ENCODE measurements at places on chromosomes 3 and 15.

- no peak for DNase-seq
Observed at GRCh38 chr3:32493437-32494414, 8.9 kb downstream of the CMTM6 start.

- DNase-seq, result no peak
Observed at GRCh38 chr3:28291577-28291976, 50.2 kb downstream of the CMC1 start.

DNA sequence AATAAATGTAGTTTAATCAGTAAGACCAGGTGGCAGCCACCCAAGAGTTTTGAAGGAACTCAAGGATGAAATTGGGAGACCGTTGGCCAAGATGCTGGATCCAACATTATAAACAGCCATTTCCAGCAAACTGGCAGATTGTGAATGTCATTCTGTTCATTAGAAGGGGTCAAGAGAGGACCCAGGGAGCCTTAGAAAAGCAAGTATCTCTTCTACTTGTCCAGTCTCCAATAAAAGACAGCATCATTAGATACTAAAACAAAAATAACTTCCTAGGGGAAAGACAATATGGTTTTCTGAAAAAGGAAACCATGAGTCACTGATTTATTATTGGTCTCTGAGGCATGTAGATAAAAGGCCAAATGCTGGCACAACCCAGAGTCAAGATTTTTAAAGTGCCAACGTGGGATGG lies 67.9 kb downstream of the GADL1 start:
- no peak for DNase-seq

DNA sequence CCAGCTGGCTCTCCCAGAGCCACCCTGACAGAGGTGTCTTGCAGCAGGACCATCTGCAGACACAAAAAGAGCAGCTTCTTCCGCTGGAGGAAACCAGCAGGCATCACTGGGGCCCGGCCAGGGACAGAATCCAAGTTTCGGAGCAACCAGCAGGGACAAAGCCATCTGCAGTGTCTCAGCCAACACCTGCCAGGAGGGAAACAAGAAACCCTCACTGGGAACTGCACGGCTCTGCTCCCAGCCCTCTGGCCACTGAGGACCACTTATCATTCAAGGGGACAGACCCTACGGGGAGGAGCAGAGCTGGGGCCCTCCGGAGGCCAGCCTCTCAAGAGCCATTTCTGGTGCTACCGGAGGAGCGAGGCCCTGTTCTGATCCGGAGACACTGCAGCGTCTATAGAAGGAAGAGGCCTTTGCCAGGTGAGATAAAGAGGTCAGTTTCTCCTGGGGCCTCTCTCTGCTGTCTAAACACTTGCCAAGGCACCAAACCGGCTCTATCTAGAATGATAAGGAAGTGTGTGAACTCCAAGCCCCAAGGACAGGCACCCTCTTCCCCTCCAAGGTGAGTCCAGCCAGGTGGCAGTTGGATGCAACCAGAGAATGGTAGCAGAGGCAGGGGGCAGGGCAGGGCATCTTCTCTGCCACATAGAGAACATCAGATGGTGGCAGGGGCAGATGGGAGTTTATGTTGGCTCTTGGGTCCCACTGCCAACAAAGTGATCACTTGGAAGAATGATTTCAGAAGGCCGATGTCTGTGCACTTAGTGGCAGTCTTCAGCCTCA lies 89.0 kb downstream of the CHSY1 start:
- no peak for DNase-seq

DNA sequence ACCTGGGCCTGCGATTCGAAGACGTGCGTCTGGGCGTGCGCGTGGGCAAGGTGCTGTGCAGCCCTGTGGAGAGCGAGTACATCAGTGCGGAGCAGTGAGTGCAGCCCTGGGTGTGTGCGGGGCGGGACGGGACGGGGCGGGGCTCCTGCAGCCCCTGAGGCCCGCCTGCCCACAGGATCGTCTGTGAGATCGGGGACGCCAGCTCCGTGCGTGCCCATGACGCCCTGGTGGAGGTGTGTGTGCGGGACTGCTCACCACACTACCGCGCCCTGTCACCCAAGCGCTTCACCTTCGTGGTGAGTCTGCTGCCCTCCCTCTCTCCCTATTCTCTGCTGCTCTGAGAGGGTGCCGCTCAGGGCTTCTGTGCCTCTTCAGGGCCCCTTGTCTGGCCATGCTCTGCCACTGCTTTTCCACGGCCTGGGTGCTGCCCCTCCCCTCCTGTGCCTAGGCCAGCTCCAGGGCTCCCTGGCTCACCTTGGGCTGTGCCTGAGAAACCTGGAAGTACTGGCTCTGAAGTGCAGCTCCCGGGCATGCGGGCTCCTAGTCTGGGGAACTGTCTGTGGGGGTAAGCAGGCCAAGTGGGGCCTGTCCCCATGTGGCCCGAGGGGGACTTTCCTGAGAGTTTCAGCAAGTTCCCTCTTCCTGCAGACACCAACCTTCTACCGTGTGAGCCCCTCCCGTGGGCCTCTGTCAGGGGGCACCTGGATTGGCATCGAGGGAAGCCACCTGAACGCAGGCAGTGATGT lies 31.8 kb downstream of the PLXNA1 start:
- no peak for DNase-seq

DNA sequence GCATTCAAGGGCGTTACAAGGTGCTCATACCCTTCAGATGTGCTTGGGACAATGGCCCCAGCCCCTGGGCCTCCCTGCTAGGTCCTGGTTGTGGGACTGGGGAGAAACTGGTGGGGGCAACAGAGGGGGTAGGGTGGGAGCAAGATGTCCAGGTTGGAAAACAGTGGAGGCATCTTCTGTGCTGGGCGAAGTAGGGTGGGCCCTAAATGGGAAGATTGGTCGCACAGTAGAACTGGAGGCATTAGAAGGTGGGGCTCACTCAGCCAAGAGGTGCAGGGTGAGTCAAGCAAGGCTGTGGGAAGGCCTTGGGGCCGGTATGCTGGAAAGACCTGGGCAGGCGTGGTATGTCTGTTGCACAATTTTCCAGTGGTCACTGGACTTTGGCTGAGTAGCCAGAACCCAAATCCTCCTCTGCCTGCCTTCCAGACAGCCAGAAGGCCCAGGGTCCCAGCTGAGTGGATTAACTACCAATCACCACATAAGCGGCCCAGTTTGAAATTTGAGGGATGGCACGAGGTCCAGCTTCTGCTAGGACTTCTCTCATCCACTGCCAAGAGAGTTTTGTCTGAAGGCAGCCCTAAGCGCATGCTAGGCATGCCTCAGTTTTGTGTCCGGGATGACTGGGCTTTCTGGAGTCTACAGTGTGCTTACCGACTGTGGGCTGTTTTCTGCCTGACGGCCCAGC lies 74.5 kb downstream of the LSM3 start:
- no peak for DNase-seq

- no peak for DNase-seq
Observed at GRCh38 chr3:100899440-100900091, 93.7 kb downstream of the ABI3BP start.

- no peak for DNase-seq
Observed at GRCh38 chr3:35932995-35933394, 293.7 kb downstream of the ARPP21 start.

DNA sequence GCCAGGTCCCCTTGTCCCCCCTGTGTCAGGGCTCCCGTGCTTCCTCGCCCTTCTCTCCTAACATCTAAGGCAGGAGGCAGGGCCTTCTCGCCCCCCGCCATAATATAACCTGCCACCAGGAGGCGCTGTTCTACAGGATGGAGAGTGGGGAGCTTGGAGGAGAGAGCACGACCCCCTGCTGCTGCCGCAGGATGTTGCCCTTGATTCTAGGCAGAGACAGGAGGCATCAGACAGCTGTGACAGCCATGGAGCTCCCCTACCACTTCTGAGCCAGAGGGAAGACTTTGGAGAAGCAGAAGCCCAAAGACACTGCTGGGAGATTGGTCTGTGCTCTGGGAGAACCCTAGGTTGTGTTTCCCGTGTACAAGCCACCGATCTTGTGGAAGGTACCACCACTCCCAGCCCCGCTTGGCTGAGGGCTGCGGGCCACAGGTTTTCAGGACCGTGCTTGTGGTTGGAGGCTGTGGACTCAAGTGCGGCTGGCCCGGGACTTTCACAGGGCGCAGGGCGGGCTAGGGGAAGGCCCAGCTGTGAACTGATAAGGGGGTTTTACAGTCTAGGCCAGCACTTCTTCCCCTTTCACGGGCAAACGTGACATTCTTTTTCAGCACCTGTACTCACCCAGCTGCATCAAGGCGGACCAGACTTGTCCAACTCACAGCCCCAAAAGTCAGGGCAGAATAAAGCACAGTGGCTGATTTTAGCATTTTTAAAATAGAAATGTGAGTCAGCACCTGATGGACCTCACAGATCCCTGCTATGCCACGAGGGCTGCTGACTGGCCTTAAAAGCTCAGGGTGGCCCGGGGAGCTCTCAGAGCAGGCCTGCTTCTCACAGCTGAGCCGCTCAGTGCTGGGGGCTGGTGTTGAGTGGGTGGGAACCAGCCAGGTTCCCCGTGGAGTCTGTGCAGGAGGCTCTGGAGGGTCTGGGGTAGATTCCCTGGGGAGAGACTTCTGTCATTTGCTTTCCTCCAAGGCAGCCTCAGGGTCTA lies 2.6 kb upstream of the TIGIT start:
- DNase-seq, result peak; percentile 91

GRCh38 chr15:76201536-76202255 lies 109.6 kb downstream of the ETFA start:
- DNase-seq, result no peak

DNA sequence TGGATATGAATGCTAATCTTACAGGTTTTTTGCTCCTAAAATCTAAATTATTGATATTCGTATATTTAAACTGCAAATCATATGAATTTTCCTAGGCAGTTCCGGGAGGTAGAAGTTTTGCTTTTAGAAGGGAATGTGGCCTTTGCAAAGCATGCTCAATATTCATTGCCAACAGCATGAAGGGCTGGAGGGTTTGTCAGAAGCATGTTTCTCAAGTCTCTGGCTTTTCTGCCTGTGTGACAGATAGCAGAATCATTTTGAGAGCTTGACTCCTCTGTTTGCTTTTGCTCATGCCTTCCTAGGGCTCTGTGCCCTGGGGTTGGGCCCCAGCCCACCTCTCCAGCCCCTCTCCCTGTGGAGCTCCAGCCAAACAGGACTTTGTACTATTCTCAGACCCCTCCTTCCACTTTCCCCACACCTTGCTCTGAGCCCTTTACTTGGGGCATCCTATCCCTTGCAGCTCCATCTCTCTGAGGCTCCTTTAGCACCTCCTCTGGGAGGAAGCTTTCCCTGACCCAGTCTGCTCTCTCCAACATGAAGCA lies 91.3 kb downstream of the ARNT2 start:
- DNase-seq, result no peak

DNA sequence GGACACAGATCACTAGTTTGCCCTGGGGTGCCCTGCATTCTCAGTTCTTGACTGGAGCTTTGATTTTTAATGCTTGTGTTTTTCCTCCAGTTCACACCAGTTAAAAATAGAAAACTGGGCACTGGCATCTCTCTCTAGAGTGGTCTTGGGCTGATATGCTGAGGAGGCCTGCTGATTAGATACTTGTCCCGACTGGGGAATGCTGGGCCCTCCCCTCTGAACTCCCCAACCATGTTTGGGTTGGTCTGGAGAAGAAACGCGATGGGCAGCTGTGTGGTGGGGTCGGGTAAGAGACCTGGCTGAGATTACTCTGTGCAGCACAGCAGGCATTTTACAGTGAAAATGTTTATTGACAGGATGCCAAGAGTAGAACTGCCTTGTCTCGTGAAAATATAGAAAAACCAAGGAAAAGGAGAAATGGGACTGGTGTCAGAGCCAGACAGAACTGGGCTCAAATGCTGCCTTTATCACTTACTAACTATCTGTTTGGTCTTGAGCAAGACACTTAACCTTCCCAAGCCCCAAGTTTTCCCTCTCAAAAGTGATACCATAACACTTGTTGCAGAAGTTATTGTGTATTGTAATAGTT lies 1.6 kb upstream of the ACTC1 start:
- DNase-seq, result no peak

GRCh38 chr3:113501597-113501996 lies 13.4 kb downstream of the SPICE1 start:
- no peak for DNase-seq

DNA sequence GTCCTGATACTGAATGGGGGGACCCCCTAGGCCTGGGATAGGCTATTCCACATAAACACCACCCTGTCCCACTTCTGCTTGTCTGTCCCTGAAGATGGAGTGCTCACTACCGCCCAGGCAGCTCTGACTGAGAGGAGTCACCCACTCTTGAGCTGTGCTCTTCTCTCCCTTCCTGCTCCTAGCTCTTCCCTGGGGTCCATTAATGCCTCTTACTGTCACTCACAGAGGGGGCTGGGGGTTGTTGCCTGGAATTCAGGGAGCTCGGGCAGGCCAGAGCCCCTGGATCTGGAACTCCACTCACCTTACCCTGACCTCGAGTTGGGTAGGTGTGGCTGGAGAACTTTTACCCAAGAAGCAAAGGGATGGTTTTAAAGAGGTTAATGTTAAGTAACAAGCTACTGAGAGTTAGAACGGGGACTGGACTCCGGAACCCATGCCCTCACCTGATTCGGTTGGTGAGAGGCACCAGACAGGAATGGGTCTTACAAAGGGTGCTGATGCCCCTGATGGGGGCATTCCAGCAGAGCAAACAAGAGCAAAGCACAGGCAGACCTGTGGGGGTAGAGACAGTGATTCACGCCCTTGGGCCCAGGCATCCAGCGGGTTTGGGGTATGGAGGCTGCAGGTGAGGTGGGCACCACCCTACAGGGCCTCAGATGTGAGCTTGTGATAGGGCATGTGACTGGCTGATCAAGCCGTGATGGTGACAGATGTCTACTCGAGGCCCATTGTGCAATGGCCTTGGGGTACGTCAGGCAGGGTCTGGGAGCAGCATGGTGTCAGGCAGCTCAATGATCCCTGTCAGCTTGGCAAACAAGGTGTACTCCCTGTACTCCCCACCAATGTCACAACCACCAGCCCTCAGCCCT lies 5.4 kb downstream of the NBEAL2 start:
- no peak for DNase-seq

GRCh38 chr3:170056710-170057454 lies 19.1 kb downstream of the GPR160 start:
- peak; percentile 18 for DNase-seq

GRCh38 chr3:31493149-31493548 lies 39.6 kb upstream of the STT3B start:
- DNase-seq, result no peak

DNA sequence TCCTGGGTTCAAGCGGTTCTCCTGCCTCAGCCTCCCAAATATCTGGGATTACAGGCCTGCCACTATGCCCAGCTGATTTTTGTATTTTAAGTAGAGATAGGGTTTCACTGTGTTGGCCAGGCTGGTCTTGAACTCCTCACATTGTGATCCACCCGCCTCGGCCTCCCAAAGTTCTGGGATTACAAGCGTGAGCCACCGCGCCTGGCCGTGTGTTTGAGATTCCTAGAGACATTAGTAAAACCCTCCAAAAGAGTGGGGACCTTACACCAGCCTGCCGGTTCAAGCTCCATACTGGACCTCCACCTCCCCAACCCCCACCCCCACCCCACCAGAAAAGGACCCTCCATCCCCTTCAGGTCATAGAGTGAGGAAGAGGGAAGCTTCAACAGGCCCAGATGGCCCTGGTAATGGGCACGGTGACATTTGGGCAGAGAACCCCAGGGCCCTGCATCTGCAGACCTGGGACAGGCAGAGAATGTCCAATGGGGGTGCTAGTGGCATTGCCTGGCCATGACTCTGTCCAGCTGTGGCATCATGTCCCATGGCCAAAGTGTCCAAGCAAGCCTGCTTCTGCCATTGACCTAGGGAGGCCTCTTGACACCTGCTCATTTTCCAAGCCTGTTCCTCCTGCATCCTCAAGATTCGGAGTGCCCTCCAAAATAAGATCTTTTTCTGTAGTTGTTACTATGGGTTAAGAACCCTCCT lies 108.9 kb upstream of the KLF13 start:
- DNase-seq, result no peak

Measured in stimulated activated CD4-positive, alpha-beta T cell treated with anti-CD3 and anti-CD28 coated beads, Interleukin-1b, Interleukin-23, amount 100 ng/mL, for 48 hours (primary cell).